DMS79 (cell line): ENCODE measurements at places on chromosomes 6 and 20.
A peak's percentile ranks its signal among the peaks of the same experiment; 100 is the strongest.

GRCh38 chr6:54846857-54847674 lies 495 bp downstream of the FAM83B start:
- peak; percentile 32 for DNase-seq

- no peak for DNase-seq
These were observed 20.1 kb downstream of the B4GALT5 start for GRCh38 chr20:49693435-49694171.

- DNase-seq, result no peak
These were observed 228.4 kb upstream of the JAG1 start for GRCh38 chr20:10902174-10902573.

- DNase-seq, result no peak
These were observed 6.4 kb upstream of the PROCR start for GRCh38 chr20:35165221-35166185.

DNA sequence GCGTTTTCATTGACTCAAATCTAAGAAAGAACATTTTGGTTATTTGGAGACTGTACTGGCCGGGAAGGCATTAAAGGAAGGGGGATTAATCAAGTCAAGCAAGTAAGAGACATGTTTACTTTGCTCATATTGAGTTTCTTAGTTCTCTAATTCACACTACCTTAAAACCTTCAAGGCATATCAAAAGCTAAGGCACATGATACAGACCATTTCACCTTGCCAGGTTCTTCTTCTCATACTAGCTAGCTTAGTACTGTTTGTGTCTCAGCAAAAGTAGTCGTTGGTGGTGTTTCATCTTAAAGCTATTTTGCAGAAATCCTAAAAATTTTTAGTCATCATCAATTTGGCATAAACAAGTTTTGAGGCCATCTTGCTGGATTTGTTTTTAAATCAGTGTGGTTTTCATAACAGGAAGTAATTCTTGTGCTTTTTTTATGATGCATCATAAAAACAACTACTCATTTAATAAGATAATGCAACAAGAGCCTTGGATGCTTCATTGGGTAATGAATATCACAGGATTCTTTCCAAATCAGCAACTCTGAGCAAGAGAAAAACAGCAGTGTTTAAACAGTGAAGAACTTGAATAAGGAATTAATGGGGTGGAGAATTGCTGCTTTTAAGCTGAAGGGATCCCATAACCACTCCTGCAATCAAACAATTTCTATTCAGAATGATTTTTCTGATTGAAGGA lies 425.3 kb downstream of the EPM2A start:
- no peak for DNase-seq

DNA sequence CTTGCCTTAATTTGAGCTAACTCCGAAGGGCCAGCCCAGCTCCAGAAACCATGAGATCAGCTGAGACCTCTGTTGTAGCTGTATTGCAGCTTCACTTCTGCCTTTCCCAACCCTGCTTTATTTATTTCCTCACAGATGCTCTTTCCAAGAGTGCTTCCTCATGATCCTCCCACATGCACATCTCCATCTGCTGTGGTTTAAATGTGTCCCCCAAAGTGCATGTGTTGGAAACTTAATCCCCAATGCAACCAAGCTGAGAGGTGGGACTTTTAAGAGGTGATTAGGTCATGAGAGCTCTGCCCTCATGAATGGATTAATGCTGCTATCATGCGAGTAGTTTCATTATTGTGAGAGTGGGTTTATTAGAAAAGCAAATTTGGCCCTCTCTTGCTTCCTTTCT lies 164.4 kb upstream of the TAB2 start:
- no peak for DNase-seq

GRCh38 chr6:116971959-116972358 lies 94.9 kb downstream of the RFX6 start:
- DNase-seq, result no peak

- DNase-seq, result no peak
These were observed 24.3 kb upstream of the MRPS10 start for GRCh38 chr6:42241915-42242314.

DNA sequence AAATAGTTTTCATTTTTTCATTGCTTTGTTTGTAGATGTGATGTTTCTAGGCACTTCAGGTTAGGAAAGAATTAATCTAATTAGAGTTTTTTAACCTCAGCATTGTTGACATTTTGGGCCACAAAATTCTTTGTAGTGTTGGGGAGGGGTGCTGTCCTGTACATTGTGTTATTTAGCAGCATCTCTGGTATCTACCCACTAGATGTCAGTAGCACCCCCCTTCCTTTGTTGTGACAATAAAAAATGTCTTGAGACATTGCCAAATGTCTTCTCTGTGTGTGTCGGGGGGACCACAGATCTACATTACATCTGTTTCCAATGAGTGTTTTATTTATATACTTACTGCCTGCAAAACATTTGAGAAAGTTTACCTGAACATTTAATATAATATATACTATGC lies 45.6 kb downstream of the EYA4 start:
- DNase-seq, result no peak

GRCh38 chr6:37236921-37237320 lies 20.7 kb upstream of the TBC1D22B start:
- no peak for DNase-seq

- DNase-seq, result no peak
These were observed 593.1 kb downstream of the PKHD1 start for GRCh38 chr6:51494342-51494741.

- no peak for DNase-seq
These were observed 377.3 kb upstream of the SULF2 start for GRCh38 chr20:48162621-48163020.

- no peak for DNase-seq
These were observed 49.1 kb upstream of the OPRM1 start for GRCh38 chr6:153989989-153990388.

DNA sequence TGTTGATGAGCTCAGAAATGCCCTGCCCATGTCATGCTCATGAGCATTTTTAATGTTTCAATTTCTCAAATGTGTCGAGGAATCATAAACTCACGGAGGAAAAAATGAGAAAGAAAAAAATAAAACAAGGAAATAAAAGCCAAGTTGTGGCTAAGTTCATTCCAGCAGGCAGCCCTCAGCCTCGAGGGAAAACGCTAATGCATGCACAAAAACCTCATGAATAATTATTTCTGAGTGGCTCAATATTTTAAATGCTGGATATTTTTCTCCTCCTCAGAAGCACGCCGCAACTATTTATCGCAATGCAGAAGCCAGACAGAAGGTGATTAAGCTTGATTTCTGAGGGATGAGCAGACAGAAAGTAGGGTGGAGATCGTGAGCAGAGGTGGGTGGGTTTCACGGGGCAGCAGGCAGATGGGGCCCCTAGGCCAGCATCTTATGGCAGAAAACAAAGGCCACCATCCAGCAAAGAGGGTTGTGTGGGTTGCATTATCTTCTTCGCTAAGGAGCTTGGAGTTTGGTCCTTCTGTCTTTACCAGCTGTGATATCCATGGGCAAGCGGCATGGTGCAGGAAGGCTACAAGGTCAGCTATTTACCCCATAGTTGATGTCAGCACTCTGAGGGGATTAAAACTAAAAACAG lies 151.5 kb upstream of the LRFN2 start:
- DNase-seq, result no peak

GRCh38 chr6:69705954-69706353 lies 90.9 kb downstream of the LMBRD1 start:
- no peak for DNase-seq

GRCh38 chr6:161487694-161488093 lies 213.8 kb upstream of the AGPAT4 start:
- DNase-seq, result no peak

- DNase-seq, result peak; percentile 11
These were observed 535 bp upstream of the DNAAF9 start for GRCh38 chr20:3407771-3408637.

GRCh38 chr6:33191383-33192104 lies 723 bp downstream of the COL11A2 start:
- DNase-seq, result no peak

DNA sequence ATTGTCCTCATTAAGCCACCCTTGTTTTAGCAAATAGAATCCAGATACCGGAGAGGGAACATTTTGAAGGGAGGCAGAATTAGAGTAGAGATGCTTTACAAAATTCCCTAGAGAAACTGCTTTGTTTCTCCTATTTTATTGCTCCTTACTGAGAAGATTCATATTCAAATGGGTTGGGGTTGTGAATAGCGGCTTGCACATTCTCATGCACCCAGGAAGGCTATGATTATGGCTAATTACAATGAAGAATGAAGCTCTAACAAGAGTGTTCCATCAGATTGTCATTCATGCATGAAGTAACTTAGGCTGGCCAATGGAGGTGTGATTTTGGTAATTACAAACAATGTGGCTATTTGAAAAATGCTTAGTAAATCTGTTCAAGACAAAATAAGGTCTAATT lies 129.6 kb downstream of the PACRG start:
- no peak for DNase-seq

DNA sequence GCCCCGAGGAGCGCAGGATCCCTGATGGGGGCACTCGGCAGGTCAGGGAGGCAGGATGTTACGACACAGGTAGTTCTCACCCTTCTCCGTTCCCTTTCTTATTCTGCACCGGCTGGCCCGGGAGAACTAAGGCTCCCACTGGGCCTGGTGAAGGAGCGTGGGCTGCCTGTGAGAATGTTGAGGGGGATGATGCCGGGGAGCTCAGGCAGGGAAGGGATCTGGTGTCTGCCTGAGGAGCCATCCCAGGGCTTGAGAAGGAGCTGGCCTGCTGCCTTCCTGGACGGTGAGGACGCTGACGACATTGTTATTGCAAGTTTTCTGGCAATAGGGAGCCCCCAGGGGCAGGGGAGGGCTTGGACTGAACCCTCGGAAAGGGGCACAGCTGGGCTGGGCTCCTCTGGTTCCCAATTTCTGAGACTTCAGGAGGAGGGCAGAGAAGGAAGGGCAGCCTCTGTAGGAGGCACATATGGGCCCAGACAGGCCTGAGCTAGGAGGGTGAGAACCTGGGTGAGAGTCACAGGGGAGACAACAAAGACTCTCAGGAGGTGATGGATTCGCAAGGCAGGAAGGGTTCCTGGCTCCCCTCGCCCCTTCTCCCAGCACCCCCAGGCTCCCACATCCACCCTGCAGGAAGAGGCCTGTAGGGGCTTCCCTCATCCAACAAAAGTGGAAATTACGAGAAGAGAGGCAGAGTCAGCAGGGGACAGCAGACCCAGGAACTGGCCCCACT lies 32.8 kb downstream of the CYP21A2 start:
- no peak for DNase-seq

DNA sequence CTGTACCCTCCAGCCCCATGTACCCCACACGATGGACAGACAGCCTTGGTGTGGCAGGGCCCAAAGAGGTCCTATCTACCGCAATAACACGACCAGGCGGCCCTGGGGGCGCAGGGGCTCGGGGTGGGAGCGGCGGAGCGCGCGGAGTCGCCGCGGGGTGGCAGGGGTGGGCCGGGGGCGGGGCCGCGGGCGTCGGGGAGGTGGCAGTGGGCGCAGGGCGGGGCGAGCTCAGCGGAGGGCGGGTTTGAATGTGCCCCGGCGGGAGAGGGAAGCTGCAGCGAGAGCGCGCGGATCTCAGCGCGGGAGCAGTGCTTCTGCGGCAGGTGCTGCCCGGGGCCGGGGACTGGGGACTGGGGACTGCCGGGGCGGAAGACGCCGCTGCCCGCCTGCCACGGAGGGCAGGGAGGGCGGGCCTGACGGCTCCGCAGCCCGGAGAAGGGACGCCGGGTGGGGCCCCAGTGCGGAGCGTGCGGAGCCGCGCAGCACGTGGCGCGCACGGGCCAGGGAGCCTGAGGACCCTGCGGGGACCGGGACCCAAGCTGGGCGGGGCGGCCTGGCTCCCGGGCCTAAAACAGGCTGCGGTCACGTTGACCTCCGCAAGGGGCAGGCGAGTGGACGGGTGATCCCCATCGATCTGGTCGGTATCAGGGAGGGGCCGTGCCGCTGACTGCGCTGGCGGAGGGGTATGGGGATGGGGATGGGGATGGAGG lies at the start of gene SLC29A1:
Gene SLC29A1, plus strand, starts transcription at position 277 of the 710 bp plus-strand sequence. CDS start 3,719 bp downstream, outside the sequence.
- peak; percentile 26 for DNase-seq

- no peak for DNase-seq
These were observed 15.5 kb downstream of the MRPL14 start for GRCh38 chr6:44111434-44112417.

- no peak for DNase-seq
These were observed 164.3 kb upstream of the MLN start for GRCh38 chr6:33967966-33968724.

- no peak for DNase-seq
These were observed 30.8 kb downstream of the DUSP22 start for GRCh38 chr6:322940-323729.

DNA sequence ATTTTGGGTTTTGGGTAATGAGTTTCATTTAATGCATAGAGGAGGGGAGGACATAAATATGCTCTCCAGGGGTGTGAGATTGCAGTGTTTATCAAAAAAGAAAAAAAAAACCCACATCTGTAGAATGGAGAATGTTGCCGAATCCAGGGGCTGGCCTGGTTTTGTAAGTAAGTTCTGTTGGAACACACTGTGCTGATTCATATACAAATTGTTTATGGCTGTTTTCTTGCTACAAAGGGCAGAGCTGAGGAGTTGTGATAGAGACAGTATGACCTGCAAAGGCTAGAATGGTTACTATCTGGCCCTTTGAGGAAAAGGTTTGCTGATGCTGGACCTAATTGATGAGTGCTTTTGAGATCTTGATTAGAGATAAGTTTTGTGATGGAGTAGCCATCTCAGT lies 30.4 kb downstream of the SCAF8 start:
- no peak for DNase-seq

- no peak for DNase-seq
These were observed 71.5 kb downstream of the DLGAP4 start for GRCh38 chr20:36377348-36378326.

GRCh38 chr20:43188861-43189553 lies 699 bp downstream of the PTPRT start:
- no peak for DNase-seq

GRCh38 chr6:35141007-35141655 lies at the start of gene TCP11:
TSS of gene TCP11 (minus strand) at chr6:35141339. CDS start at chr6:35140870, 469 bp downstream.
- no peak for DNase-seq

- no peak for DNase-seq
These were observed 70.1 kb downstream of the ZC2HC1B start for GRCh38 chr6:143934331-143934730.

DNA sequence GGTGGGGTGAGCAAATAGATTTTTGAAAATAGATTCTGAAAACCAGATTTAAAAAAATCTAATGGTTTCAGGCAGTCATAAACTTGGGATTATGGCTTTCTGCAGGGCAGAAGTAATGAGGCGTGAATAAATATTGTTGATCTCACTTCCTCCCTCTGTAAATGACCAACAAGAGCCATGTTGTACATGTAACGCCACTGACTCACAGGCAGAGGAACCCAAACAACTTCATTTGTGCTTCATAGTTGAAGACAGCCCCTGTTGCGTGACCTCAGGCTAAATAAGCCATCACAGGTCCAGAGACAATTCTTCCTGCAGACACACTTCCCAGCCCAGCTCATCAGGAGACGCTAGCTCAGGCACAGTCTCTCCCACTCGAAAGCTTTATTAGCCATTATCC lies 59.1 kb upstream of the F13A1 start:
- no peak for DNase-seq

- DNase-seq, result no peak
These were observed 166.4 kb downstream of the ADAT2 start for GRCh38 chr6:143283887-143284645.

GRCh38 chr20:51562332-51563173 lies 20.0 kb upstream of the NFATC2 start:
- DNase-seq, result no peak
